ENCODE measurements at places on chromosomes 6 and 20. TPM values are rescaled to one million over a fixed set of nuclear protein-coding genes. Genes with fewer than 3 reads are reported as not detected.

Gene COL10A1
- not detected for total RNA-seq

DNA sequence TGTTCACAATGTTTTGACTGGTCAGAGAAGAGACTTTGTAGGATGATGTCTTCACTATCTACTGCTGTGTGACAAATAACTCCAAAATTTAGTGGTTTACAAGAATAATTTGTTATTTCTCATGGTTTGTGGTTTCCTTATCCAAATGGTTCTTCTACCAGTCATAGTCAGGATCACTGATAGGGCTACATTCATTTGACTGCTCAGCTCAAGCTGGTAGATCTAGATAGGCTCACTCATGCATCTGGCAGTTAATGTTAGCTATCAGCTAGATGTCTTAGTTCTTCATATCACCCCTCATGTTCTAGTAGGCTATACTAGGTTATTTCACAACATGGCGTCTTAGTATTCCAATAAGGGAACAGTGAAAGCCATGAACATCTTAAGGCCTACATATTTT is 131.0 kb downstream of the ID4 start:
- no peak overlapping the region for H3K4me3 ChIP-seq
- no peak for DNase-seq
- H3K27me3 ChIP-seq, result no peaks in the 10 kb centered on the region
- H3K27ac ChIP-seq, result no peak overlapping the region
- H3K36me3 ChIP-seq, result no peaks in the 10 kb centered on the region
- no peaks in the 10 kb centered on the region for H3K4me1 ChIP-seq

Gene DXO
- total RNA-seq, result 36.1 TPM

DNA sequence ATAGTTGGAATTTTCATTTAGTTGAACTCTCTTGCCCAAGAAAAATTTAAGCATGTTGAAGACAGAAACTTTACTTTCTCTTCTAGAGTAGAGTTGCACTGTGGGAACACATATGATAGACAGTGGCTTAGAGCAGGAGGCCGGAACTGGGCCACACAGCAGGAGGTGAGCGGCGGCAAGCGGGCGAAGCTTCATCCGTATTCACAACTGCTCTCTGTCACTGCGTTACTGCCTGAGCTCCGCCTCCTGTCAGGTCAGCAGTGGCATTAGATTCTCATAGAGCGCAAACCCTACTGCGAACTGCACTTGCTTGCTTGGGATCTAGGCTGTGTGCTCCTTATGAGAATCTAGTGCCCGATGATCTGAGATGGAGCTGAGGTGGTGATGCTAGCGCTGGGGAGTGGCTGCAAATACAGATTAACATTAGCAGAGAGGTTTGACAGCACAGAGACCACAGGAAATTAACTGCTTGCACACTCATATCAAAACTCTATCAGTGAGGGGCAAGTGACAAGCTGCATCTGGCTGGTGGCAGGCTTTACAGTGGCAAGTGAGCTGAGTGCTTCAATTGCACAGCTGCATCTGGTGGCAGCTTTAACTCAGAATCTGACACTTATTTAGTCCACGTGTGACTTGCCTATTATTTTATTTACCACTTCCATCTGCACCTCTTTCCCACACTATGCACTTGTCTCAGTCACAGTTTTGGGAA is 174.9 kb upstream of the C6orf118 start:
- H3K27me3 ChIP-seq, result no peaks in the 10 kb centered on the region
- H3K27ac ChIP-seq, result no peak overlapping the region
- H3K36me3 ChIP-seq, result no peaks in the 10 kb centered on the region
- H3K4me1 ChIP-seq, result no peaks in the 10 kb centered on the region
- no peak overlapping the region for H3K4me3 ChIP-seq

GRCh38 chr6:53349209-53349693 is 501 bp upstream of the ELOVL5 start:
- no peaks in the 10 kb centered on the region for H3K27me3 ChIP-seq
- H3K4me1 ChIP-seq, result peaks cover 29% of the 10 kb centered on the region
- DNase-seq, result no peak
- peaks cover 14% of the 10 kb centered on the region for H3K36me3 ChIP-seq
- H3K4me3 ChIP-seq, result peak overlapping the region; percentile 93
- H3K27ac ChIP-seq, result peak overlapping the region; percentile 91

- no peak overlapping the region for H3K27ac ChIP-seq
- no peak for DNase-seq
- H3K4me3 ChIP-seq, result no peak overlapping the region
- H3K27me3 ChIP-seq, result no peaks in the 10 kb centered on the region
Observed at GRCh38 chr6:130863415-130864230, 36.4 kb downstream of the SMLR1 start.

Gene CRIP3
- total RNA-seq, result 25.8 TPM

DNA sequence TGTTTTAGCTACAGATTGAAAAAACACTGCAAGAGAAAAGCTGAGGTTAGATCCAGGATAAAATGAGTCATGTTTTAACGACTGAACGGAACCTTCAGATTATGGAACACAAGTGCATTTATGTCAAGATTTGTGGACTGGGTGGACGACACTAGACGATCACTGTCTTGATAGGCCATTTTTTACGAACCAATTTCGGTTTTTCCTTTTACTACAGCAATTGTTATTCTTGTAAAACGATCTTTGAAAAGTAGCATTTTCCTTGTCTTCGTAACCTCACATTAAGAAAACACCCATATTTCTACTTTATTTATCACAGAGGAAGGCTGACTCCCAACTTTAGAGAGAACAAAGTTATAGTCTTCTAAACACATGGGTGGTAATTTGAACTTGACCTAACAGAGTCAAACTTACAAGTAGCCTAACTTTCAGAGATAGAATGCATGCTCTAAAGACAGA is 294.2 kb upstream of the TCF21 start:
- no peaks in the 10 kb centered on the region for H3K4me1 ChIP-seq
- no peaks in the 10 kb centered on the region for H3K36me3 ChIP-seq
- H3K27ac ChIP-seq, result no peak overlapping the region
- no peak for DNase-seq

Gene PLG
- 0.32 TPM for total RNA-seq

DNA sequence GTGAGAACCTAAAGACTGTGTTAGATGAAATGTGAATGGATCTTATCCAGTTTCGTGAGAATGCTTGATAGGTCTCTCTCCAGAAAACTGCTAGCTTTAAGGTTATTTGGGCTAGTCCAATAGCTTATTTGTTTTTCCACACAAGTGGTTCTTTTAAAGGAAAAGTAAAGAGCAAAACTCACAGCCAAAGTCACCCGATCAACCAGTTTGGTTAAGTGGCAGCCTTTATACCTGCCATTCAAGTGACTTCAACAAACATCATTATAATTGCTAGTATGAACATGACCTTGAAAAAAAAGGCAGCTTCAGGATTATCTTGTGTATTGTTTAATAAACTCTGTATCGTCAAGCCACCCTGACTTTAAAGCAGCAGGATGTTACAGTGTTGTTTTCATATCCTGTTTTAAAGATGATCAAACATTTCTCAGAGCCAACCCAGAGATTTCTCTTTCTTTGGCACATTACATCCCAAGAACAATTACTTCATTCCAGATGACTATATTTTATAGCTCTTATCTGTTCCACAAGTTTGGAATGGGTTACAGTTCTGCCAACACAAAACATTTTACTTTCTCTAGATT is 253.4 kb downstream of the EPHA7 start:
- H3K4me1 ChIP-seq, result no peaks in the 10 kb centered on the region
- H3K4me3 ChIP-seq, result no peak overlapping the region
- no peaks in the 10 kb centered on the region for H3K36me3 ChIP-seq
- H3K27me3 ChIP-seq, result no peaks in the 10 kb centered on the region

DNA sequence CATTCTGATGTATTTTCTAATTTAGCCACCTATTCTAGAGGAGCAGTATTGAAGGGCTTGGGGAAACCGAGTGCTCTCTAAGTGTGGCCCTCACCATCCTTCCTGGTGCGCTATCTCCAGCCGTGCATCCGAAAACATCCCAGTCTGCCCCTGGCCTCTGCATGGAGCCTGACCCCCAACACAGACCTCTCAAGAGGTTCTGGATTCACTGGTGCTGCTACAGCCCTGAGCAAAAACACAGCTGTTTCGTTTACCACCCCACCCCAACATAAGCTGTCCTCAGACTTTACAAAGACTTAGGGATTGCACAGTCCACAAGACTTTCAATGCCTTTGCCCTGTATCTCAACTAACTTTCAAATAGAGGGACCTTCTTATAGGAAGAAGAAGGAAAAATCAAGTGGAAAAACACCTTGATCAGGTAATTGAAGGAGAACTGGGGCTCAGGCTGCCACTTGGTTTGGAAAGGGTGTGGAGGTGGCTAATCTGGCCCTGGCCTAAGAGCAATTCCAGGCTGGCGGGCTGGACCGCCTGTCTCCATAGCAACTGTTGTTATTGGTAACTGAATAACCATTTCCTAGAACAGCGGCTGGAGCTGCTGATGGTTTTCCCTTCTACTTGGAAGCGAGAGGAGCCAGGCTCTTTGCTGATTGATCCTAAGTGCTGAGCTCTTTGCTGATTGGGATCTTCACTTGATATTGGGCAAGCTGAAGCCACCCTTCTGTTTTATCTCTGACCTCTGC is 90.2 kb upstream of the TOX2 start:
- H3K4me3 ChIP-seq, result no peak overlapping the region
- H3K4me1 ChIP-seq, result no peaks in the 10 kb centered on the region
- no peak for DNase-seq
- no peaks in the 10 kb centered on the region for H3K36me3 ChIP-seq

Gene C6orf58
- total RNA-seq, result not detected

Gene MACROD2
- total RNA-seq, result 5.3 TPM

- H3K4me1 ChIP-seq, result no peaks in the 10 kb centered on the region
- no peak for DNase-seq
- H3K27me3 ChIP-seq, result no peaks in the 10 kb centered on the region
- no peak overlapping the region for H3K27ac ChIP-seq
- no peak overlapping the region for H3K4me3 ChIP-seq
Observed at GRCh38 chr6:169271158-169271876, 17.7 kb upstream of the THBS2 start.

Gene HAO1
- not detected for total RNA-seq

Gene MEI4
- total RNA-seq, result not detected

DNA sequence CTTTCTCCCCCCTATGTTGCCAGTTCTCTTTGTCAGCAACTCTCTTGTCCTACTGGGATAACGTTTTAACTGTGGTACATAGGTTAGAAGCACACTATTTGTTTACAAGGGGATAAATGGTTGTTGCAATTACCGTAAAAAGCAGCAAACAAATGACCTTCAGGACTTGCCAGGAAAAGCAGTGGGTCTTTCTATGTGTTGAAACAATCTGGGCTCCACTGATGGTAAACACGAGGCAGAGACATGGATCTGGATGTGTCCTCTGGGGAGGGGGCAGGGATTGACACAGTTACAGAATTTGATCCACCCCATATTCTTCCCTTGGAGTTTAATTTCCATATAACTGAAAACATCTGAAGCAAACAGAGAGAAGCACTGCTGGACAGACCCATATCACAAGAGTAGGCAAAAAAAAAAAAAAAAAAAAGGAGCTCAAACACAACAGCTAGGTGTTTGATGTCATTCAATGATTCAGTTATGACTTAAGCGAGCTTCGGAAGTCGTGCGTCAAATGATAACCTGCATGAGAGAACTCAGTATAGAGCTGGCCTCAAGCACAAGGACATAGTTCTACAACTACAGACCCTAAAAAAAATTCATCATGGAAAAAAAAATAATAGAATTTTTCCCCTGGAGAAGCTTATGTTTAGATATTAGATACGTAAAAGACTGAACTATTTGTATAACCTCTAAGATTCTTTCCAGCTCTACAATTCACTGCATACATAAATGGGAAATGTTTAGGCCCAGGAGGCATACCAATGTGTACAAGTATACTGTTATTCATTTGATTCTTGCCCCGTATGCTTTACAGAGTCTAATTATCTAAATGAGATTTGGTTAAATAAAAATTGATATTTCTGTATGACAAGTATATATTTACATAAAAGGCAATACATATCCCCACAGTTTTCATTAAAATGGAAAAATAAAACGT is 127.7 kb downstream of the ALDH8A1 start:
- H3K4me1 ChIP-seq, result no peaks in the 10 kb centered on the region
- no peaks in the 10 kb centered on the region for H3K36me3 ChIP-seq
- DNase-seq, result no peak
- no peak overlapping the region for H3K4me3 ChIP-seq
- H3K27ac ChIP-seq, result no peak overlapping the region
- no peaks in the 10 kb centered on the region for H3K27me3 ChIP-seq

DNA sequence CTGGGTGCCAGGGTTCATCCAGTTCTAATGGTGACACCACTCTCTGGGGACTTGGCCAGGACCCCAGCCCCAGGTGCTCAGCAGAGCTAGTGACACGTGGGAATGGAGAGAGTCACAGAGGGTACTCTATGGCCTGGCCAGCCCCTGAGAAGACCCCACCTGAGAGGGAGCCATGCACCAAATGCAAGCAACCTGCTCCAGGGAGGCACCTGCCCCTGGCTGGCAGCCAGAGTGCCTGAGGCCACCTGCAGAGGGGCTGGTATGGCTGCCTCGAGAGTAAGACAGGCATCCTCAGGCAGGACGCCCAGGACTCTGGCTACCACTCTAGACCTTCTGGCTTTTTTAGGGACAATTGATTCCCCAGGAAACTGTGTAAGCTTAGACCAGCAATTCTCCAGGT is 38.6 kb upstream of the CST7 start:
- no peaks in the 10 kb centered on the region for H3K4me1 ChIP-seq
- H3K4me3 ChIP-seq, result no peak overlapping the region
- H3K36me3 ChIP-seq, result no peaks in the 10 kb centered on the region
- no peak overlapping the region for H3K27ac ChIP-seq
- H3K27me3 ChIP-seq, result peaks cover 2% of the 10 kb centered on the region

- no peak overlapping the region for H3K4me3 ChIP-seq
- no peak overlapping the region for H3K27ac ChIP-seq
- no peaks in the 10 kb centered on the region for H3K4me1 ChIP-seq
- no peaks in the 10 kb centered on the region for H3K27me3 ChIP-seq
- no peak for DNase-seq
Observed at GRCh38 chr20:4130404-4131189, 115.2 kb upstream of the RNF24 start.

GRCh38 chr6:106011476-106011875 is 74.7 kb upstream of the PRDM1 start:
- H3K27ac ChIP-seq, result no peak overlapping the region
- no peaks in the 10 kb centered on the region for H3K36me3 ChIP-seq
- H3K4me1 ChIP-seq, result no peaks in the 10 kb centered on the region
- no peak for DNase-seq
- H3K27me3 ChIP-seq, result no peaks in the 10 kb centered on the region

DNA sequence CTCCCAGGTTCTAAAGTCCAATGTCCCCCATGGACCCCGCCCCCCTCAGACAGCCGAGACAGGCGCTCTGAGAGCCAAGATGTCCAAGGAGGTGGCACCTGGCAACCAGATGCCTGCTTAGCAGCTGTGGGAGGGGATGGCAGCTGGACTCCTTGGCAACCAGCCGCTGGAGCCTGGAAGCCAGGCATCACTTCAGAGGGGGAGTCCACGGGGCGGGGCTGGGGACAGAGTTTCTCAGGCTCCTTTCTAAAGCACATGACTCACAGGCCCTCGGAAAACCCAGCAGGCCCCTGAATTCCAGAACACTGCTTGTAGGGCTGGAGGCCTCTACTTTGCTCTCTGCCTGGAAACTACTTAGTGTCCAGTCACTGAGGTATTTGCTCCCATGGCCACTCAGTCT is 51.5 kb downstream of the PREX1 start:
- H3K4me1 ChIP-seq, result peaks cover 75% of the 10 kb centered on the region
- DNase-seq, result no peak
- H3K36me3 ChIP-seq, result peaks cover 9% of the 10 kb centered on the region
- H3K27ac ChIP-seq, result peak overlapping the region; percentile 36
- H3K4me3 ChIP-seq, result no peak overlapping the region
- no peaks in the 10 kb centered on the region for H3K27me3 ChIP-seq

Gene SLC22A16
- not detected for total RNA-seq

- peaks cover 16% of the 10 kb centered on the region for H3K36me3 ChIP-seq
- no peaks in the 10 kb centered on the region for H3K27me3 ChIP-seq
- no peak overlapping the region for H3K4me3 ChIP-seq
- H3K4me1 ChIP-seq, result no peaks in the 10 kb centered on the region
- no peak overlapping the region for H3K27ac ChIP-seq
Observed at GRCh38 chr6:144534180-144534579, 249.0 kb downstream of the UTRN start.

- H3K4me1 ChIP-seq, result no peaks in the 10 kb centered on the region
- DNase-seq, result no peak
Observed at GRCh38 chr20:62291251-62292066, 11.3 kb upstream of the ADRM1 start.

Data from B cell (primary cell).